ENCODE measurements at places on chromosomes 6 and 20.

DNA sequence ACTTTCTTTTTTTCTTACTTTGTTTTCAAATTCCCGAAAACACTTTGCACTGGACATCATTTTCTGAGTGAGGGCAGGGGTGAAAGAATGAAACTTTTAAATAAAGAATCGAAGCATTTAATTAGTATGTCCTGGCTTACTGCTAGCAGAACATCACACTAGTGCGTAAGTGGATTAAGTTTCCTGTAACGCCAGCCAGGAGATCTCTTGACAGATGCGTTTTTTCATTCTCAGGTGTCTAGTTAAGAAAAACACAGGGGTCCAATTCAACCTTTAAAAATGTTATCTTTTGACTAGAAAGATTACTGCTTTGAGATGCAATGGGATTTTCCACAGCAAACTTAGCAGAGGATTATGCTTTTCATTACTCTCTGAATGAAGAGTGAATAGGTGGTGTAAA is 858.8 kb upstream of the EPHA7 start:
- DNase-seq: no peak

DNA sequence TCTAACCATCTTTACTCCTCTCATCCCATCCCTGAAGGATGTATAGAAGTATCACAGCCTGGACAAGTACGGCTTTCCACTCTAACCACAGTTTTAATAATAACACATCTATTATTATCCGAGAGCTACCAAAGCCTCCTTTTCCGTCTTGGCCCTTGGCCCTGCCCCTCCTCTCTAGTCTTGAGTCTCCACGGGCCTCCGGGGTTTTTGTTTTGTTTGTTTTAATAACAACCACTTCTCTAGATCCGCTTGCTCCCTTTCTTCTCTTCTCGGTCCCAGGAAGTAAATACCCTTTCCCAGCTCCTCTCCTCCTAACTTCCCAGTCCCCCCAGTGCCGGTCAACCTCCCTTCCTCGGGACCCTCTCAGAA is 661 bp downstream of the LCA5 start:
- peak; percentile 46 for DNase-seq

- DNase-seq: no peak
These were observed 9.1 kb upstream of the MAP1LC3A start for GRCh38 chr20:34549291-34549928.

DNA sequence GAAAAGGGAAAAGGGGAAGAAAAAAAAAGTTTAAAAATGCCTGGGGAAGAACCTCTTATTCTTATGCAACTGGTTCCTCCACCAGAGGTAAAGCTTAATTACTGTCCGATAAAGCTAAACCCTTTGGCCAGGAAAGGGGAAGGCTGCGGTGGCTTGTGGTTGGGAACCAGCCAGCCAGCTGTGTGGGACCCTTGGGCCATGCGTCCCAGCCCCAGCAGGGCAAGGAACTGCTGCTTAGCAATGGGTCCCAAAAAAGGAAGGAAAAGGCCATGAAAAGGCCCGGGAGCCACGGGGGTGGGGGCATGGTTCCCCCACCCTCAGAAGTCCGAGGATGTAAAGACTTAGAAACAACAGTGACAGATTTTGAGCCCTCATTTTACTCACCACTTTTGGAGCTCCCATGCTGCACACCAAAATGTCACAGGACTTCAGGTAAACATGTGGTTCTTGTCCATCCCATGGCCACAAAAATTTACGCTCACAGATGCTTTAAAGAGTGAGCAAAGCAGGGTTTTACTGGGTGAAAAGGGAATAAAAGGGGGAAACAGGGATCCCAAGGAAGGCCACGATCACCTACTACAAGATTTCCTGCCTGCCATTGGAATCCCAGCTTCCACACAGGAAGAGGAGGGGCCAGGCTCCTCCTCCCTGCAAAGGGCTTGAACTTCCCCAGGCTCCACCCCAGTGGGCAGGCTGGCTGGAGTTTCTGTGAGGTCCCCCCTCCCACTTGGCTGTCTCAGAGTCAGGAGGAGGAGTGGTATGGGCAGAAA is 1234.7 kb upstream of the GJE1 start:
- DNase-seq: peak; percentile 14

DNA sequence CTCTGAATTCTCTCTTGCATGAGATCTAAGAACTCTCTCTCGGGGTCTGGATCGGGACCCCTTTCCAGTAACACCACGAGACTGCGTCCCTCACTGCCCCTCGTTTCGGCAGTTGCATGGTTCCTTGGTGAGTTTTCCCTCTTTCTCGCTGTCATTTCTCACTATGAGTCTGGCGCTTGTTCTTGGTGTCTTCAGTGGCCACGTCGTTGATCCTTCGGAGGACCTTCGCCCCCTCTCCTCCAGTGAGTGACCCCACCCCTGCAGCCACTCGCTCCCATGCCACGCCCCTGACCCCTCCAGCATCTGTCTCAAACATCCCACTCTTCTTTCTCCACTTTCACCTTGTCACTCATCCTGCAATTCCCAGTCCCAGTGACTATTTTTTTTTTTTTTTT is 23.0 kb downstream of the SYNJ2 start:
- no peak for DNase-seq

DNA sequence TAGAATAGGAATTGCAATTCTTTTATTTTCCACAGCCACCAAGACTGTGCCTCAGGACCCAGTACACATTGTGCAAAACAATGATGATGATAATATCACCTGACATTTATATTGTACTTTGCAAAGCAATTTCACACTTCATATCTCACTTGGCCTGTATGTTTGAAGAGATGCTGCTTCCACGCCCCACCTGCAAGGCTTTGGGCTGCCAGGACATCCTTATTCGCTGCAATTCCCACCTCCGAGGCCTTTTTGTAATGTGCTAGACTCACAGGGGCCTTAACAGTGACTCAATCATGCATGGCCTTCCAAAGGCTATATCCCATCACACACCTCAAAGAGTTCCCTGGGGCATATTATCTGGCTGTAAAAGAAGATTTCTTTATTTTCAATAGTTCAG is 200.9 kb downstream of the MYLK4 start:
- no peak for DNase-seq

- DNase-seq: peak; percentile 70
These were observed 546 bp upstream of the KLHL32 start for GRCh38 chr6:96923871-96924493.

DNA sequence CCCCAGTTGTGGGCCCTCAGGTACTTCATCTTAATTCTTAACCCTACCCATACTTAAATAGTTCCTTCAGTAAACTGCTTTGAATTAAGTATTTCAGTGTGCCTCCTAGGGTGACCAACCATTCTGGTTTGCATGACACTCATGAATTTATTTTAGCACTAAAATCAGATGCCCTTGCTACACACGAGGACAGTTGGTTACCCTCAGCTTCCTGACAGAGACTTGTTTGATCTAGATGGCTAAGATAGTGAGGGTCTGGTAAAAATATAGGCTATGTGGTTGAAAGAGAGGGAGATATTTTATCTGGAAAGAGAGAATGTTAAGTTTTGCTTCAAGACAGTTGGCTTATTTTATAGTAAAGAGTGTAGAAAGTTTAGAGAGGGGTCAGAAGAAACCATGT is 10.6 kb downstream of the PGK2 start:
- no peak for DNase-seq

- peak; percentile 67 for DNase-seq
These were observed 37.3 kb downstream of the RREB1 start for GRCh38 chr6:7144872-7145584.

- DNase-seq: no peak
These were observed 69.1 kb downstream of the ELOVL4 start for GRCh38 chr6:79878142-79878748.

- DNase-seq: no peak
These were observed 55.7 kb downstream of the PPP1R14C start for GRCh38 chr6:150198532-150198931.

DNA sequence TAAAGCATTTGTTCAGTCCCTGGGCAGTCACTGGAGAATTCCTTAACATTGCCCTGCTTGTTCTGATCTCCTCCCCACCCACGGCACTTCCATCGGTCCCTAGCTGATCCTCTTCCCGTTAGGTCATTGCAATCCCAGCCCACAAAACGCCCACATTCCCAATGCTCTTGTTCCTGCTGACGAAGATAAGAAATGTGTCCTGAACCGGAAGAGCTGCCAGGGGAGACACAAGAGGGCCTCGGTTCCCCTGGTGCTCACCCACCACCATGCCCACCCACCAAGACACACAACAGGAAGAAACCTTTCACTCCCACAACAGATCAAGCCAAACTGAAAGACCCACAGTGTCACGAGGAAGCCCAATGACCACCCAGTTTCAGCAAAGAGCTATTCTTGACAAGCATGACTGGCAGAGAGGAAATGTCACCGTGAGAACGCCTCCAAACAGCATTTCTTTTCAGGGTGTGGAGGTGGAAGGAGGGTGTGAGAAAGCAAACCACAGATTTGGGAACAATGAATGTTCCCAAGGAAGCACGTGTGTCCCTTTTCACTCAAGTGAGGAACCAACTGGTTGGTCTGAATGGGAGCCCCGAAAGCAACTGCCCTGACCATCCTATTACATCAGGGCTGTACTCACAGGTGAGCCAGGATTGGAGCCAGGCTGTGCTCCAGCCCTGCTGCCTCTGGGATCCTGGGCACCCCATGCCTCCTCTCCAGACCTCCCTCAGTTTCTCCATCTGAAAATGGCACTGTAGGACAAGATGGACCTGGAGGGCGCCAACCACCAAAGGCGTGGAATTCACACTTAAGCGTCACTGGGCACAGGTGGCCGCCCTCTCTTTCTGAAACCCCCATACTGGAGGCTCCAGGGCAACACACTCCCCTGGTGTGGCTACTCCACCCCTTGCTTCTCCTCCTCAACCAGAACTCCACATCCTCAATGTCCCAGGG is 97.5 kb downstream of the ZMYND8 start:
- no peak for DNase-seq

DNA sequence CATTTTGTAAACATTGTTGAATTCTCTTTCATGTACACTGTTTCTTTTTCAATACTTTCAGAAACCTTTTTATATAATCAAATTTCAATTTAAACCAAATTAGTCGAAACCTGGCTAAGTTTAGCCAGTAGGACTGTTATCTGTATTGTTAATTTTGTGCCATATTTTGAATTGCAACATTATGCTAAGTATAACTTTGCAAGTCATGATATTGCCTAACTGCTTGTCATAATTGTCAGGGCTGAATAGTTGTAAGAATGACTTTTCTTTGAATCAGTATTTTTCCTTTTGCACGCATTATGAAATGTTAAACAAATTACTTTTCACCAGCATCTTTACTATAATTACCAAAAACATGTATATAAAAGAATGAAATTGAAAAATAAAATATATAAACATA is 82.7 kb downstream of the SAMD3 start:
- no peak for DNase-seq

DNA sequence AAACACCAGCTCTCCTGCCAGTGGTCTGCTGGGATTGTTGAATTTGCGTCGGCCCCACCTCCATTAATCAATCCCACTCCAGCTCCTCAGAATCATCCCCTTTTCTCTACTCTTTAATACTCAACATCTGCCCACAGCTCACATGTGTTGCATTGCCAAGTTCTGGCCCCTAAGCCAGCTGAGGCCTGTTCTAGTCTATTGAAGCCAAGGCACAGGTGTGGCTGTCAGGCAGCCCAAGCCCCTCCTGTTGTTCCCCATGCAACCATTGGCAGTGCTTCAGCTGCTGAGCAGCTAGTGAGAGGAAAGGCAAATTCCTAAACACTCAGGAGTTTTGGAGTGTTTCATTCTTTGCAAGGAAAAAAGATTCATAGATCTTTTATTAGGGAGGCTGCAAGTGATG is 128.0 kb upstream of the NT5E start:
- no peak for DNase-seq

DNA sequence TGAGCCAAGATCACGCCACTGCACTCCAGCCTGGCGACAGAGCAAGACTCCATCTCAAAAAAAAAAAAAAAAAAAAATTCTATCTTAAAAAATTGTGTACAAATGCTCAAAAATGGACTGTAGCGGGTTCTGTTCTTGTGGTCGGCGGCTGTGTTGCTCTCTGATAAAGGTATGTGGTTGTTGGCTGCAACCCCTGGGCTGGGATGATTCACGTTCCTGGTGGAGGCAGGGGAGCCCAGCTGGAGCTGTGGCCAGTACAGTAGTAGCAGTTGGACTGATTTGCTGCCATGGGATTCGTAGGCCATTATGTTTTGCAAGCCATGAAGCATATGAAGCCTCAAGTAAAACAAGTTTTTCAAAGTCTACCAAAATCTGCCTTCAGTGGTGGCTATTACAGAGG is 22.3 kb downstream of the MDN1 start:
- DNase-seq: no peak

DNA sequence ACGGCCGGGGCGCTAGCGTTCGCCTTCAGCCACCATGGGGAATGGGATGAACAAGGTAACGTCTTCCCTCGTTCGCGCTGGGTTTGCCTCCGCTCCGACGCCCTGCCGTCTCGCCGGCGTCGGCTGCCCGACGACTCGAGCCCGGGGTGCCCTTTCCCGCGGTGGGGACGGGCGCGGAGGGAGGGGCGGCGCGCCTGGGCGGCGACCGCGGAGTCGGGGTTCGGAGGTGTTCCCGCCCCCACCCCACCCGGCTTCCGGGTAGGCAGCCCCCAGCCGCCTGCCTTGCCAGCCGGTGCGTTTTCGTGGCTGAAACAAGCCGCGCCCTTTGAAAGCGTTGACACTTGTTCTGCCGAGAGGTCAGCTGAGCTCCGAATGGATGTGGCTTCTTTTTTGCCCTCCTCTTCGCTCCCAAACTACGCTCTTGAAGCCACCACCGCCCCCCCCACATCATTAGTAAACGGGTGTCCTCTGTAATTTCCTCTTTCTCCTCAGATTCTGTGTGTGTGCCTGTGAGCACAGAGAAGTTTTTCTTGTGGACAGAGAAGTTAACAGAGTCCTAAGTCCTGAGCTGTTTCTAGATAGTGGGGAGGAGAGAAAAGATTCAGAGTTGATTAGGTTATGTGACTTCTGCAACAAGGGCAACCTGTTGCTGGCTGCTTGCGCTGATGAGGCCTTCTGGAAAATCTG is 362 bp downstream of the DUSP22 start:
- DNase-seq: peak; percentile 99

- DNase-seq: no peak
These were observed 207.4 kb upstream of the ZNF217 start for GRCh38 chr20:53800883-53801604.

GRCh38 chr6:157711060-157711459 is 112.0 kb upstream of the SNX9 start:
- DNase-seq: no peak

GRCh38 chr6:36839749-36840431 is 646 bp upstream of the CPNE5 start:
- peak; percentile 31 for DNase-seq

- DNase-seq: no peak
These were observed 28.8 kb upstream of the APMAP start for GRCh38 chr20:25021336-25021735.

GRCh38 chr6:46776070-46776712 is 17.0 kb upstream of the MEP1A start:
- DNase-seq: no peak
